ENCODE measurements at places on chromosomes 7 and 10.

- DNase-seq = no peak
These were observed 307.8 kb upstream of the POM121L12 start for GRCh38 chr7:52727632-52728031.

GRCh38 chr7:149474309-149475120 is 13.7 kb upstream of the ZNF777 start:
- no peak for DNase-seq

DNA sequence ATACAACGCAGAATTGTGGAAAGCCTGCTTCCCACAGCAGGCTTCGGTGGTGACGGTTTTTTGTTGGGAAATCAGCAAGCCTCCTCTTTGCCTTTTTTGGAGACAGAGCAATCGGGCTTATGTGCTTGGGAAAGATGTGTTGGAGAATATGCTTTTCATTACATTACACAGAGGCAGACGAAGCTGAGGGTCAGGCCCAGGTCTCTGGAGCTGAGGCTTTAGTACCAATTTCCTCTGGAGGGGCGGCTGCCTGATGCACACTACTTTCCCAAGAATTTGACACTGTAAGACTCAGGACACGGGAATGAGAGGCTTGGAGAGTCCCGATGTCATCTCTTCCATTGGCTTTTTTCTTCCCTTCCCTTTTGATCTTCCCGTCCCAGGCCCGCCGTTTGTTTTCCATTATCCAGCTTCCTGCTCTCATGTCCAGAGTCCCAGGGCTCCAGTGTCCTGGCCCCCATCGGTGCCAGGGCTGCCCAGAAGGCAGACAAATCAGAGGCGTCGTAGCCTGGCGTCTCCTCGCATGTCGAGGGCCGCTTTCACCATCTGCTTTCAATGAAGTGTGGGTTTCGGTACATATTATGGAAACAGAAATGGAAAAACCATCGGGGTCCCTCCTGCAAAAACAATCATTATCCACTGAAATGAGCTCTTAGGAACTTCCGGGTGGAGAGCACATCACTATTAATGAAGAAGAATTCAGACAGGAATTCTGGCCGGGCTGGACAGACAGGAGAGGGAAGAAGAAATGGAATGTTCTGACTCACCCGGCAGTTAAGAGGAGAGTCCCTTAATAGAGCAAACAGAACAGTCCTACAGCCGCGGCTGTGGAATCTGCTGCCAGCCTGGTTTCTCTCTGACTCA is 123.0 kb upstream of the JCAD start:
- no peak for DNase-seq

- DNase-seq = no peak
These were observed 272.1 kb downstream of the SDK1 start for GRCh38 chr7:3573151-3573550.

DNA sequence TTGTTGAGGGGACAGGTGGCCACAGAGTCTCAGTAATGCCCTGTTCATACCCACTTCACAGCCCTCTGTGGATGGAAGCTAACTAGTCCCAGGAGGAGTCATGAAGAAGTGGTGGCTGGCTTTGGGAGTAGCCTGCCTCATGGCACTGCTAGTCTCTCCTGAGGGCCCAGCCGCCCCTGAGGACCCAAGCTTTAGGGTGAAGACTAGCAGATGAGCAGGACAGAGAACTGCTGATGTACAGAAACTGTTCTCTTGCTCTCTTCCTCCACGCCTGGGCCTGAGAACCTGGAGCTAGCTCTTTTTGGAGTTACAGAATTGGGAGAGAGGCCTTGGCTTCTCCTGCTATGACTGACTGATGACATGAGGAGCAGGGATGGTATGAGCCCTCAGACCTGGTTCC is 99.2 kb downstream of the RAMP3 start:
- DNase-seq = no peak

DNA sequence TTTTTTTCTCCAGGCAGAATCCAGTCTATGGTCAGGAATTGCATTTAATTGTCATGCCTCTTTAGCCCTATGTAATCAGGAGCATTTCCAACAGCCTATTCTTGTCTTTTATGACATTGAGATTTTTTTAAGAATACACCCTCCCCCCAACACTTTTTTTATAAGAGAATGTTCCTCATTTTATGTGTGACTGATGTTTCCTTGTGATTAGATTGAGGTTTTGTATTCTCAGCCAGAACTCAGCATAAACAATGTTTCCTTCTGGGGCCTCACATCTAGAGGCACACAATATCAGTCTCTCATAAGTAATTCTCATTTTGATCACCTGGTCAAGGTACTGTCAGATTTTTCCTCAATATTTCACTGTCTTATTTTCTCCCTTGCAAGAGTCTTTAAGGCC is 193.4 kb upstream of the PDE1C start:
- no peak for DNase-seq

DNA sequence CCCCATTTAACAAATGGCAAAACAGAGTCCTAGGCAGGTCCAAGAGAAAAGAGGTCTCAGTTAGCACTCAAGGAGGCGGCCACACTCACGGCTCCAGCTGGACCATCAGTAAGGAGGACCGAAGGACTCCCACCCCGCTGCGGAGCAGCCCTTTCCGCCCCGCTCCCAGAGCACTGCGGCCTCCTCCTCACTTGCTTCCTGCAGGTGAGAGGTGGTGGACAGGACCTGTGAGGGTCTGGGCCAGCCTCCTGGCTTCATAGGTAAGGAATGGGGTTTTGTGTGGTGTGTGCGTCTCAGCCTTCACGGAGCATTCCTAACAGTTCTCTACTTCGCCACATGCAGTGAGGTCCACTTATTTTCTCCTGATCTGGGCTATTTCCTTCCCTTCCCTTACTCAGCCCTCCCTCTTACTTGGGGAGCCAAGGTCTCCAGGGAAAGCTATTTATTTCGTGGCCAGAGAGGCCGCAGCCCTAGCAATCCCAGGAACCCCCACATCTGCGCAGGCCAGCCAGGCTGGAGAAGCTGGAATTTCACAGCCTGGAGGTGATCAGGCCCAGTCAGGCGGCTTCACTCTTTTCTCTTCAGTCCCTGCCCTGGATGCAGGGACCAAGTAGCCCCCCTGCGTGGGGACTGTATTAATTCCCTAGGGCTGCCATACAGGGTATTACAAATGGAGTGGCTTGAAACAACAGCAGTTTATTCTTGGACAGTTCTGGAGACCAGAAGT is 45.9 kb downstream of the ZNF783 start:
- DNase-seq = peak; percentile 2

All from GM10248 (cell line).